ENCODE measurements at places on chromosomes 2 and 18.

- no peaks in the 10 kb centered on the region for H3K4me1 ChIP-seq
- DNase-seq = no peak
Observed at GRCh38 chr2:194567661-194568017, 1089.4 kb upstream of the SLC39A10 start.

DNA sequence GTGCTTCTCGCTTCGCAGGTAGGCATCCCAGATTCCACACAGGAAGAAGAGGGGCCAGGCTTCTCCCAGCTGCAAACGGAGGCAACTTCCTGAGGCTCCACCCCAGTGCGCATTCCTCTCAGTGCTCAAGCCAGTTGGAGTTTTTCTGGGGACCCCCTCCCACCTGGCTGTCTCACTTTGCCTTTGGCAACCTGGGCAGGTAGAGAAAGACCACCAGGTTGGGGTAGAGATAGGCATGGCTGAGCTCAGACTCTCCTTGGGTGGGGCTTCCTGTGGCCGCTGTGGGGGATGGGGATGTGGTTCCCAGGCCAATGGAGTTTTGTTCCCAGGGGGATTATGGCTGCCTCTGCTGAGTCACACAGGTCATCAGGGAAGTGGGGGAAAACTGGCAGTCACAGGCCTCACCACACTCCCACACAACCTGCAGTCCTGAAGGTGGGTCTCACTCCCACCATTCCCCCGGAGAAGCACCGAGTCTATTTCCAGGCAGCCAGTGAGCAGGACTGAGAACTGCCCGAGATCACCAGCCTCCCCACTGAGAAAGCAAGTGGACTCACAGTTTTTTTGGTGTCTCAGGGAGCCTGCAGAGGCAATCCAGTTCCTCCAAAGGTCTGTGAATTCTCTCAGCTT is 38.1 kb downstream of the SLC39A10 start:
- no peaks in the 10 kb centered on the region for H3K27me3 ChIP-seq
- H3K4me1 ChIP-seq = no peaks in the 10 kb centered on the region
- no peak overlapping the region for H3K4me3 ChIP-seq
- no peak for DNase-seq
- no peaks in the 10 kb centered on the region for H3K36me3 ChIP-seq

DNA sequence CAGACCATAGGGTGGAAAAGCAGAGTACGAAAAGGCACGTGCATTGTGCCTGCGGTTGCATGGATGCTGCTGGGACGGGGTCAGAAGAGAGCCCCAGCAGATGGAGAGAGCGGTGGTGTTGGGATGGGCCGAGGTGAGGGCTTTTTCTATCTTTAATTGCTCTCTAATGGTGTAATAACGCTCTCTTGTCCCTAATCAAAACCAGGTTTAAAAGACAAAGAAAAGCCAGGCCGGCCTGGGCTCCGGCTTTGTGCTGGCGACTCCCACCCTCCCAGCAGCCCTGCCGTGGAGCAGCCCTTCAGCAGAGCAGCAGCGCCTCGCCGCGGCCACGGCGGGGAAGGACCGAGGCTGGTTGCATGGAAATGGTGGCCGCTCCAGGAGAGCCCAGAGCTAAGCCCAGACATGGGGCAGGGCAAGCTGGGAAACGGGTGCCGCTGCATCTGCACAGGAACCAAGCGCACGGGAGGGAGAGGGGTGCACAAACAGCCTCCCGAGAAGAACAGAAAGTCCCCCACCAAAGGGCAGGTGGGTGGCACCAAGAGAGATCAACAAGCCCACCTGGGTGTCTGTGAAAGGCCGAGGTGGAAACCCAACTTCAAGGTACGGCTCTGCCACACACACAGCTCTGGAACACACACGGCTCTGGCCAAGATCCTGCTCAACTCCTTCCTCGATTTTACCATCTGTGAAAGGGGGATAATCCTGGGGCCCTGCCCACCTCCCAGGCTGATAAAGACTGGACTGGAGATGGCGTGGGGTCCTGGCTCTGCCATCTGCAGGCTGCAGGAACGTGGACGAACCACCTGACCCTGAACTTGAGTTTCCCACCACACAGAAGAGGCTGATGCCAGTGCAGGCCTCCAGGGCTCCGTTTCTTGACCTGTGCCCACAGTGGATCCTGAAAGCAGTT is 15.0 kb downstream of the HS1BP3 start:
- H3K36me3 ChIP-seq = peaks cover 15% of the 10 kb centered on the region
- no peak overlapping the region for H3K4me3 ChIP-seq
- no peaks in the 10 kb centered on the region for H3K27me3 ChIP-seq

DNA sequence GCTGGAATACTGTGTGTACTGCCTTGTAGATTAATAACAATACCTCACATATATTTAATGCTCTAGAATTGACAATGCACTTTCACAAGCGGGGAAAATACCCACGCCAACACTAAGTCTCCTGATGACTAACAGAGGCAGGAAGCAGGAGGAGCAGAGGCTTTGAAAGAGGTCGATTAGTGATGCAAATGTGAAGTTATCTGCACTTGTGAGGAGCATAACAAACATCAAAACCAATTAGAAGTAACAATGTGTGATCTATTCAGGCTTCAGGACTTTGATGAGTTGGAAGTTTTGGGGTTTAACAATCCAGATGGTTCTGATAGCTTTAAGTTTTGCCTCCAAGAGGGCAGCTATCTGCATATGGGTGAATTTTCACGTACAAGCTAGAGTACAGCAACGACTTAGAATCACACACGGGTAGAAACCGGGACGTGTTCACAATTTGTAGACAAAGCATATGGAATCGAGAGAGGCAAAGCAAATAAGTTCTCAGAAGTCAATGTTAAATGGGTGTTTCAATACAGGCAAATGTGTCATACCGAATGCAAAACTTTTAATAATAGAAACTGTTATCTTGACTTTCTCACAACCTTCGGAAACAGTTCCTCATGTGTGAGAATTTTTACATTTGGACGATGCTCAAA is 114.5 kb downstream of the METTL8 start:
- no peak overlapping the region for H3K27ac ChIP-seq
- H3K27me3 ChIP-seq = no peaks in the 10 kb centered on the region
- no peak overlapping the region for H3K4me3 ChIP-seq
- no peaks in the 10 kb centered on the region for H3K4me1 ChIP-seq
- H3K36me3 ChIP-seq = no peaks in the 10 kb centered on the region

GRCh38 chr2:102059151-102059550 is 67.4 kb downstream of the IL1R2 start:
- peaks cover 32% of the 10 kb centered on the region for H3K4me1 ChIP-seq
- no peaks in the 10 kb centered on the region for H3K27me3 ChIP-seq
- no peaks in the 10 kb centered on the region for H3K36me3 ChIP-seq
- H3K4me3 ChIP-seq = no peak overlapping the region
